ENCODE measurements at places on chromosomes 11 and 22.

DNA sequence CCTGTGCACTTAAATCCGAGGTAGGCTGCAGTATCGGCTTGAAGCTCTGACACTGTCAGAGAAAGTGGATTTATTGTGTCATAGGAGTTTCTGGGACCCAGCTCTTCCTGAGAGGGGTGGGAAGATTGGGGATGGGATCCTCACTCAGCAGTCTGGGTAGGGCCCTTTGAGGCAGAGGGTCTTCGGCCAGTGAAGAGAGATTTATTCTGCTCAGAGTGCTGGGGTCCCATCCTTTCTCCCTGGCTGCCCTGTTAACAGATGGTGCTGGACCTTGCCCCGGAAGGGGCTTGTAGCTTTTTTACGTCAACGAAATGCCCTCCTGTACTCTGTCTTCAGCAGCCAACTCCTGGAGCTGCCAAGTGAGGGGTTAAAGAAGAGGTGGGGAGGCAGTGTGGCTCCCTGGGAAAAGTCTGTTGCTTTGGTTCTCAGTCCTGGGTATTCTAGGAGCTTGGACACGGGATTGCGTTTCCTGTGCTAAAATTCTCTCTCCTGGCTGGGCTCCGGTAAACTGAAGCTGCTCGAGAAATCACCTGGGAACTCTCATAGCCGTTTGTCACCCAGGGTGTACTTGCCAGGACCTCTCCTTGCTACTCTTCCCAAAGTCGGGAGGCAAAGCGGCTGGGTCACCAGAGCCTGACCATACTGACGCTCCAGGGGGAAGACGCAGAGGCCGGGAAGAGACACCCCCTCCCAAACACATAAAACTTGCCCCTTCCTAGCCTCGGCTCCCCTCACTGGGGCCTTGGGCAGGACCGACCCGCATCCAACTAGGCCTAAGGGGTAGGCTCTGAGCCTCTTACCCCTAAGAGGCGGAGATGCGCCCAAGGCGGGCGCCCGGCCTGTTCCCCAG lies 806 bp upstream of the SMDT1 start:
- DNase-seq = no peak

DNA sequence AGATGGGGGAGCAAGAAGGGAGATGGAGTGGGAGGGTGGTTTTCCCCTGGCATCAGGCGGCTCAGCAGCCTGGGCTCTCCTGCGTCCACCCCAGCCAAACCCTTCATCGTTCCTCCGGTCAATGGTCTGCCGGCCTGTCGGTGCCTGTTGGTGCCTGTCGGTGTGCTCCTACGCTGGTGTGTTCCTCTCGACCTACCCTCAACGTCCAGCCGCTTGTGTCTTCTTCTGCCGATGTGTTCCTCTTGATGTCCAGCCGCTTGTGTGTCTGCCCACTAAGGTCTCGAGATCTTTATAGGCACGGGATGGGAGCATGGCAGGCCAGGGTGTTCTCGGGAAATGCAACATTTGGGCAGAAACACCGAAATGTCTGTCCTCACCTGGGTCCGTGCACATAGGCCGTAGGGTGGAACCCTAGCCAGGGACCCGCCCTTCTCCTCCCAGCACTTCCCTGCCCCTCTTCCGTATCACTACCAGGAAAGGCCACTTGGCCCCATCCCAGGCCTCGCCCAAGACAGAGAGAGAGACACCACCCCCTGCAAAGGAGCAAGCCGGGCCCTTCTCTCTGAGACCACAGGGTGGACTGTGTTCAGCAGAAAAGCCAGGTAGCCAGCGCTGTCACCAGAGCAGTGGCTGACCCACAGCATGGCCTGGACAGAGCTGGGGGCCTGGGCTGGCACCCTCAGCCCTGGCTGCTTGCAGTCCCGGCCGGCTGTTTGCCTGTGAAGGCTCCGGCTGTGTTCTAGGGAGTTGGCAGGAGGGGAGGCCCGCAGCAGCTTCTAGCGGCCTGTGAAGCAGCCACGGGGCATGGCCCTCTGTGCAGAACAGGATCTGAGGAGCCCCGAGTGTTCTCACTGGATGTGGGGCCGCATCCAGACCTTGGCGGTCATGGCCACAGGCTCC lies 61.6 kb upstream of the KCNQ1OT1 start:
- no peak for DNase-seq

- DNase-seq = no peak
Observed at GRCh38 chr11:14320020-14320419, 39.0 kb downstream of the RRAS2 start.

DNA sequence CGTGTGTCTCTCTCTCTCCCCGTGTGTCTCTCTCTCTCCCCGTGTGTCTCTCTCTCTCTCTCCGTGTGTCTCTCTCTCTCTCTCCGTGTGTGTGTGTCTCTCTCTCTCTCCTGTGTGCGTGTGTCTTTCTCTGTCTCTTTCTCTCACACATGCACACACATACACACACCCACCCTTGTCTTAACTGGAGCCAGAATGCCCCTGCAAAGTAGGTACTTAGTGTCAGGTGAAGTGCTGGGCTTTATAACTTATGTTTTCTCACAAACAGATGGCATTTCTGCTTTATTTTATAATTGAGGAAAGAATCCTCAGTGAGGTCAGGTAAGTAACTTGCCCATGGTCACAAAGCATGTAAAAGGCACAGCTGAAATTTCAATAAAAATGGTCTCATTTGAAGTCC lies 106.0 kb downstream of the CSNK2A3 start:
- DNase-seq = no peak

DNA sequence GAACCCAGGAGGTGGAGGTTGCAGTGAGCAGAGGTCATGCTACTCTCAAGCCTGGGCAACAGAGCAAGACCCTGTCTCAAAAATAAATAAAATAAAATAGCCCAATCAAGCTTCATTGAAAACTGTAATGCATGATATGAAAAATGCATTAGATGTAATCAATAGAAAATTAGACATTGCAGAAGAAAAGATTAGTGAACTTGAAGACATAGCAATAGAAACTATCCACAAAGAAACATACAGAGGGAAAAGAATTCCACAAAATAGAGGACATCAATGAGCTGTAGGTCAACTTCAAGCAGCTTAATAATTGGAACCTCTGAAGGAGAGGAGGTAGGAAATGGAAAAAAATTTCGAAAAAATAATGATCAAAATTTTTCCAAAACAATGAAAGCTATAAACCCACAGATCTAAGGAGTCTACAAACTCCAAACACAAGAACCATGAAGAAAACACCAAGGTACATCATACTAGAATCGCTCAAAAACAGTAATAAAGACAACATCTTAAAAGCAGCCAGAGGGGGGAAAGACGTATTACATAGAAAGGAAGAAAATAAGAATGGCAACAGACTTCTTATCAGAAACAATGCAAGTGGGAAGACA lies 104.2 kb downstream of the WNT7B start:
- DNase-seq = no peak

- no peak for DNase-seq
Observed at GRCh38 chr11:114972105-114972504, 293.8 kb downstream of the NXPE2 start.

Data from activated T-helper 9 cell treated with anti-CD3 and anti-CD28 coated beads, Interleukin-2, amount 50 U/mL, for 16 hours (primary cell).